ENCODE measurements at places on chromosomes 7 and 10.

DNA sequence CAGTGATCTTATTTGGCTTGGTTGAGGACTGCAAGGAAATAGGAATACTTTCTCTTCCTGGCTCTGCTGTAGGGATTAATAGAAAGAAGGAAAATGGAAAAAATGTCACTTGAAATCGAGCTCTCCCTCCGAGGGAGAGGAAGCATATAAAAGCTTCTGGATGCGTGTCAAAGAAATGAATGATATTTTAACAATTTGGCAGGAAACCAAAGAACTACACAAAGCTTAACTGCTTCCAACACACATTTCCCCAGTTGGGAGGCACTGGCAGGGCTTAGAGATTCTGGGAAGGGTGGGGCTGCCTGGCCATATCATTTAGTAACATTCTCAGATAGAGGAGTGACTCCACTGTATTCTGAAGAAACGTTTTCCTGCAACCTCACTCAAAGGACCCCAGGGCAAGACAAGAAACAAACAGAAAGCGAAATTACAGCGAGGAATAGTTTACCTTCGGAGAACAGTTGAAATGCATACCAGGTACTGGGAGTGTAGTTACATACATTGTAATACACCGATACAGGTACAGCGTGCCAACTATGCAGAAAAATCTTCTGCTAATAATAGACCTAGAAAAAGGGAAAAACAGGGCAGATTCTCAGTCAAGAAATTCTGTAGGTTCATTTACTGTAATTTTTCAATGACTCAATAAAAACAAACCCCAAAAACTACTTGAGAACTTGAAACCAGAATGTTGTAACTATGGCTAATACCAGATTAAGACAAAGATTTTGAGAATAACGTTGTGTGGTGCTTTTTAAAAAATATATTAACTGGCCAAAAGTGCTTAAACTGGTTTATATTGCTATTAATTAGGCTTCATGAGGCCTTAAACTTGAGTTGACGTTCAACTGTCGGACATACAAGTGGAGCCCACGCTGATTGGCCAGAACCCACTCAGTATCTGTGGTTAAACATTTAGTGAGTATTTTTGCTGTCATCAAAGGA lies 75.7 kb upstream of the ASAH2 start:
- no peak for DNase-seq

- no peak for DNase-seq
Measured at GRCh38 chr10:11901036-11901301, 77.8 kb downstream of the PROSER2 start.

- no peak for DNase-seq
Measured at GRCh38 chr10:73094986-73095480, 1.6 kb downstream of the P4HA1 start.

DNA sequence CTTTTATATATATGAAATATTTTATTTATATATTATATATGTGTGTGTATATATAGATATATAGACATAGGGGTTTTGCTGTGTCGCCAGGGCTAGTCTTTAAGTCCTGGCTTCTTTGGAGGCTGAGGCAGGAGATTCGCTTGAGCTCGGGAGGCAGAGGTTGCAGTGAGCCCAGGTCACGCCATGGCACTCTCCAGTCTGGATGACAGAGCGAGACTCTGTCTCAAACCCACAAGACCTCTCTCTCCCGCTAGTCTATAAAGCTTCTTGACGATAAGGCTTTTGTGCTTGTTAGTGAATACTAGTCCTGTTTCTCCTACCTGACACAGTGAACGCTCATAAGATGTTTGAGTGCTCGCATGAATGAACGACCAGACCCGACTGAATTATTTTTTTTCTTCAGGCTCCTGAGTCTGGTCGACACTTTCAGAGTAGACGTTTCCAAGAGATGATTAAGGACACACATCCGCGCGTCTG lies 577 bp upstream of the DDX21 start:
- no peak for DNase-seq

DNA sequence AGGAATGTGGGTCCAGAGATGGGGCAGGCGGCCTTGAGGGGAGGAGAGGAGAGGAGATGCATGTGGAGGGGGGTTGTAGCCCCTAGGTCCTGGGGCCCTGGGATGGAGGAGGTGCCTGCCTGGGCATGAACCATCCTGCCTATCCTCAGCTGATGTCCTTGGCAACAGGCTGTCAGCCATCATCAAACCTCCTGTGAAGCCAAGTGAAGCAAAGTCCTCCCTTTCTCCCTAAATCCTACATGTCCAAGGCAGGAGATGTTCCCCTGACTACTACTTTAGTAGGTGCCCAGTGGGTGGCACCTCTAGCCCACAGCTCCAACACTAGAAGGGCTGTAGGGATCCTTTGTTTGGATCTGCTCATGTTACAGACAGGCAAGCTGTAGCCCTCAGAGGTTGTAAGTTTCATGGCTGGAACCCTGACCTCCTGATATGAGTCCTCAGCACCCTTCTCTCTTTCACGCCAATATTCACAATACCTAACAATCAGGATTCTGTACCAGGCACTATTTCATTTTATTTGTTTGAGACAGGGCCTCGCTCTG lies 66.6 kb upstream of the SYPL1 start:
- no peak for DNase-seq

Data from nucleus accumbens (tissue), 56 donors.